Esophagus mucosa (tissue), 1 donor: ENCODE measurements at places on chromosomes 2 and 18. TPM values are rescaled to one million over a fixed set of nuclear protein-coding genes. Genes with fewer than 3 reads are reported as not detected.

Gene IL36A
- total RNA-seq: 167 TPM

Gene CCDC142
- total RNA-seq: 4.6 TPM

Gene BUB1
- total RNA-seq: 15.9 TPM

Gene NRP2
- total RNA-seq: 20.0 TPM
